HFF-Myc (cell line): ENCODE measurements at places on chromosomes 5 and 9.

DNA sequence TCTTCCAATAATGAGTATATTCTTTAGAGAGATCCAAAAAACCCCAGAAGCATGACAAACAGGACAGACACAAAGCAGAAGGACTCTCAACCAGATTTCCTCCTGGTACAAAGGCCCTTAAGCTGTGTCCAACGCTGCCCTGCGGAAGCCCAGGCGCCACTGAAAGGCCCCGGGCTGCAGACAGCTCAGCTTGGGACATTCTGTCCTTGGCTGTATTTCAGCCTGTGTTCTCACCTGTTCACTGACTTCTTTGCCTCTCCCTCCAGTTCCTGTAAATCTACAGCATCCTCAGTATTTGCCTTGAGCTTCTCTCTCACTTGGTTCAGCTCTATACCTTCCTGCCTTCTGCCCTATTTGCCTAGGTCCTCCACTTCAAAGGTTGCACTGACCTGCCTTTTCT is 96.5 kb downstream of the SH3TC2 start:
- no peak for DNase-seq

GRCh38 chr5:1933364-1934055 is 50.8 kb upstream of the IRX4 start:
- no peak for DNase-seq

- no peak for DNase-seq
These were observed 371.5 kb downstream of the PRELID2 start for GRCh38 chr5:145463634-145464033.

DNA sequence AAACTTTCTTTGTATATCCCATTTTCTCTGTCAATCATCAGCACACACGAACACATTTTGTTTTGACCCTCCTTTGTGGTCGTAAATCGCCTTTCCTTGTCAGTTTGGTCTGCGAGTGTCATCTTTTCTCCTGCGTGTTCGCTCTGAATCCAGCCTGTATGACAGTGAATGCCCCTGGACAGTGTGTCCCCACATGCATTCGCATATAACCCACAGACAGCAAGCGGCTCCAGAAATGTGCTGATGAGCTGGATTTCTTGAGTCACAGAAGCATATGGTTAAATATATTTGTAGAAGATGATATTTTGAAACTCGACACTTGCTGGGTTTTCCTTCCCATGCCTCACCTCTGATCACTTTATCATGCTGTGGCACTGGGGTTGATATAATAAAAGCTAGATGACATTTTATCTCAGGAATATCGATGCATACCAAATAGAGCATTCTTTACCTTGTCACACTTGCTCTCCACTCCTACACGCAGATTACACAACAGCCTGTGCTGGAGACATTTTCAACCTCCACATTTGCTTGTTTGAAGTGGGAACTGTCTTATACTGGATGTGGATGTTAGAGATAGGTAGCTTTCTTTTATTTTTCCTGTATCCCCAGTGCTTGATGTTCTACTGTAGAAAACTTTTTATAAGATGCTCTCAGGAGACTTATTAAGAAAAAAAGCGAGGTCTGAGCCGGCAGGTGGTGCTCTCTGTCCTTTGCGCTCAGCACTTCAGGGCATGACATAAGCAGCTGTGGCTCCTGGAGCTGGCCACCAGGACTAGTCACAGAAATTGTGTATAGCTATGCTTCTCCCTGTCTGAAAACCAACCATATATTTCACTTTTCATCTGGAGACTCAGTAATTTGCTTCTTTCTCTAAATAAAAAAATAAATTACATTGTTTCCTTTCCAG is 215.1 kb downstream of the SH3GL2 start:
- DNase-seq = no peak

- DNase-seq = no peak
These were observed 93.4 kb upstream of the IRX4 start for GRCh38 chr5:1975898-1976765.

DNA sequence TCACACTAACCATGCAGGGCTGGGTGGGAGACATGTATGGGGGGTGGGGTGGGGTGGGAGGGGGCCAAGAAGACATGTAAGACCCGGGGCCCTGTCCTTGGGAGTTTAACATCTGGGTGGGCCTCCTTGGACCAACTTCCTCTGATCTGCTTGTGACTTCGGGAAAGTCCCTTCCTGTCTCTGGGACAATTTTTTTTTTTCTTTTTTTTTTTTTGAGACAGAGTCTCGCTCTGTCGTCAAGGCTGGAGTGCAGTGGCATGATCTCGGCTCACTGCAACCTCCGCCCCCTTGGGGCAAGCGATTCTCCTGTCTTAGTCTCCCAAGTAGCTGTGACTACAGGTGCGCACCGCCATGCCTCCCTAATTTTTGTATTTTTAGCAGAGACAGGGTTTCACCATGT is 23.8 kb upstream of the IER5L start:
- DNase-seq = no peak

GRCh38 chr5:31894141-31894540 is 255.2 kb downstream of the PDZD2 start:
- no peak for DNase-seq

DNA sequence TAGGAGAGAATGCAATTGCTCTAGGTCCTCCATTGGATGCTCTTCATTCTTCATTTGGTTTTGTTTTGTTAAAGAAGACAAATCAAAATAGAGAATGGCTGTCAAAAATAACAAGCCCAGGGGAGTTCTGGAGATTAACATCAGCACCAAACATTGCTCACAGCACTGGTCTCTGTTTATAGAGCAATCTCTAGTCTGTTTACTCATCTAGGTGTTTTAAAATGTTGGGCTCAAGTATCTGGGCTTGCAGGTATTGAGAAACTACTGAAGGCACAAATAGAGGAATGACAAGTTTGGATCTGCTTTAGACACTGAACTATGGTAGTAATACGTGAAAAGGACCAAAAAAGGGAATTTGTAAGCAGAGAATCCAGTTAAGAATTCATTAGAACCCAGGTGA is 77.0 kb upstream of the TMC1 start:
- no peak for DNase-seq

DNA sequence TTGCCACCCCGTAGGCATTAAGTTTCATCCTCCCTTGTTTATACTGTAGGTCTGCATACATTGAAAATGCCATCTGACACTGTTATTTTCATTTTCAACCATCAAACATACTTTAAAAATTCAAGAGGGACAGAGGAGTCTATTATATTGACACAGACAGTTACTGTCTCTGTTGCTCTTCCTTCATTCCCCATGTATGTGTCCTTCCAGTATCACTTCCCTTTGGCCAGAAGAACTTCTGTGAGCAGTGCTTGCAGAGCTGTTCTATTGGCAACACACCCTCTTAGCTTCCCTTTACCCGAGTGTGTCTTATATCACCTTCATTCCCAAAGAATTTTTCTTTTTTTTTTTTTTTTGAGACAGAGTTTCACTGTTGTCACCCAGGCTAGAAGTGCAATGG is 42.8 kb downstream of the RASGEF1C start:
- no peak for DNase-seq

DNA sequence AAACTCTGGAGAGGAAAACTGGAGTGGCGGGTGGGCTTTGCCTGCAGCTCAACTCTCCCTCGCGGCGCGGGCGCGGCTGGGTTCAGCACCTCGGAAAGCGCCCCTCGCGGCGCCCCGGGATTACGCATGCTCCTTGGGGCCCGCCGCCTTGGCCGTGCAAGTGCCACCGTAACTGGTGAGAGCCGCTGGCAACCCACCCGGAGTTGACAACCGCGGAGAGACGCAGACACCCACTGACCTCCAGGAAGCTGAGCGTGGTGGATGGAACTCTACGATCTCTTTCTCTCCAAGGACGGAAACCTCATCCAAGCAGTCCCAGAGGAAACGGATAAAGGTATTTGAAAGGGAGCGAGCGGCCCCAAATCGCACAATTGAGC is 194 bp upstream of the RXFP3 start:
- no peak for DNase-seq
